ENCODE measurements at places on chromosomes 5 and 9. TPM values are rescaled to one million over a fixed set of nuclear protein-coding genes. Genes with fewer than 3 reads are reported as not detected.
A peak's percentile ranks its signal among the peaks of the same experiment; 100 is the strongest.

DNA sequence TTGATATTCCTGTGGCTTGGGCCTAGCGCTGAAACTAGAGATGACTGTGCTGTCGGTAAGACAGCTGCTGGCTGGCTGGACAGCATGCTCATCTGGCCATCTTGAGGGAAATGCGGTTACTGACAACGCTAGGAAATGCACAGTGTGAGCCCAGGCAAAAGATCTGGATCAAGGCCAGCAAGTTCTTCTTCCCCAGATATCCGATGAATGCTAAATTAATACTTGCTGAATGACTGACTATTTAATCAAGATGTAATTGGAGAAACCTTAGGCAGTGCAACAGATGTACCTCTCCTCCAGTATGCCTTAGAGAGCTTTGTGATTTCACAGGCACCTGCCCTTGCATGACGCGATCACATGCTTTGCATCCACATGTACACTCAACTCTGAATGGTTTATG lies 659.1 kb downstream of the EFNA5 start:
- DNase-seq = peak; percentile 1

DNA sequence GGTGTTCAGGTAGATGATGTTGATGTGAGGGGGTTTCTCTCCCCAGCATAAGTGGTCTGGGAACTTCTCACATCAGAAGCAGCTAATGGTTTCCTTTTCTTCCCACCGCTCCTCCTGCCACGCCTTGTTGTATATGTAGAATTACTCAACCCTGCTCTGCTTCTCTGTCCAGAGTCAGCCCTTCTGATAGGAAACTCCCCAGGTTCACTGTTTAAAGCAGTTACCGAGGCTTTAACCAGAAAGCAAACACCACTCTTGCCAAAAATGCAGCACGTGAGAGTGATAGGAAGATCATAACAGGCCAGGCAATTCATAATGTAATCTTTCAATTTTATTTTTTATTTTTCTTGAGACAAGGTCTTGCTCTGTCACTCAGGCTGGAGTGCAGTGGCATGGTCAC lies 10.5 kb upstream of the TMEM252 start:
- DNase-seq = no peak

- DNase-seq = peak; percentile 58
These were observed 159.6 kb upstream of the TBCA start for GRCh38 chr5:77935506-77936364.

GRCh38 chr5:109688630-109688969 lies 1.1 kb upstream of the MAN2A1 start:
- no peak for DNase-seq

DNA sequence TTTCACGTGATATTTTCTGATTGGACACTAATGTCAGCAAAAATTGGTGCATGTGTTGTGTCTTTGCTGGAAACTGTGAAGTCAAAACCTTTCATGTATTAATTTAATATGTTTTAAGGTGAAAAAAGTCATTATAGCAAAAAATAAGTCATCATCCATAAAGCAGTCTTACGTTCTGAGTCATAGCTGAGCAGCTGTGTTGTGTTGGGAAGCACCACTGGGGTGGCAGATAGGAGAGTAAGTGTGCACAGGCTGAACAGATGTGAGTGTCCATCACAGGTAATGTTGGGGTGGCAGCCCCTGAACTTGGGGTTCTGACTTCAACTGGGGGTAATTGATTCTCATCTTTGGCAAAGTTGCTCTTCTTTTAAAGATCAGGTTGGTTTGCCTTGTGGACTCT lies 156.8 kb downstream of the NXNL2 start:
- DNase-seq = peak; percentile 43

DNA sequence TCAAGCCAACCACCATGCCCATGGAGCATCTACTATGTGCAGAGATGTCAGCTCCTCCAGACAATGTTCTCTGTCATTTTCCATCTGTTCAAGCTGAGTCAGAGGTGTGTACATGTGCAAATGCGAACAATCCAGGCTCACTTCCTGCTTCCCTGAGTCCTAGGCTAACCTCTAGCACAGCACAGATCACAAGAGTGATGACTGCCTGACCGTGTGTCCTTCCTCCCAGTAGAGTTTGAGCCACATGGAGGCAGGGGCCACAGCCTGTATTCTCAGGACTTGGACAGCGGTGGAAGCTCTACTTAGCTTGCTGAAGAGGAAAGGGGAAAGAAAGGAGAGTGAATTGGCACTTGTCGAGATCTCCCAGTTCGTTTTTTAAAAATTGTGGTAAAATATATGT lies 87.2 kb downstream of the KCNIP1 start:
- peak; percentile 68 for DNase-seq

- no peak for DNase-seq
These were observed 134.5 kb downstream of the FRMD3 start for GRCh38 chr9:83403527-83404238.

GRCh38 chr5:35161652-35162273 lies 68.5 kb downstream of the PRLR start:
- no peak for DNase-seq

- DNase-seq = no peak
These were observed 10.4 kb upstream of the ACTBL2 start for GRCh38 chr5:57493034-57493433.

The PTTG1 gene
- total RNA-seq = 1,282 TPM

The OLFML2A gene
- total RNA-seq = 43.6 TPM

The NPR2 gene
- 14.7 TPM for total RNA-seq

The LHX6 gene
- under 0.01 TPM for total RNA-seq

The GRAMD2B gene
- total RNA-seq = 26.0 TPM
